Body of pancreas (tissue), 4 donors: ENCODE measurements at places on chromosomes 5 and 9.

GRCh38 chr9:127112735-127113161 lies 9.7 kb downstream of the ANGPTL2 start:
- no peak for DNase-seq

- no peak for DNase-seq
These were observed 3.5 kb upstream of the F2RL2 start for GRCh38 chr5:76626738-76627137.

DNA sequence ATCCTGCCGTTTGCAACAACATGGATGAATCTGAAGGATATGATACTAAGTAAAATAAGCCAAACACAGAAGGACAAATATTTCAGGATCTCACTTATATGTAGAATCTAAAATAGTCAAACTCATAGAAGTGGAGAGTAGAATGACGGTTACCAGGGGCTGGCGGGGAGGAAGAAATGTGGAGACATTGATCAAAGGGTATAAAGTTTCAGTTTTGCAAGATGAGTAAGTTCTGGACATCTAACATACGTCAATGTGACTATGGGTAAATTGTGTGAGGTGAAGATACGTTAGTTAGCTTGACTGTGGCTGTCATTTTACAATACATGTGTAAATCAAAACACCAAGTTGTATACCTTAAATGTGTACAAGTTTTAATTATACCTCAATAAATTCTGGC lies 200.3 kb downstream of the SNX18 start:
- no peak for DNase-seq

GRCh38 chr9:138063785-138064184 lies 186.2 kb downstream of the CACNA1B start:
- no peak for DNase-seq

- DNase-seq: no peak
These were observed 52.3 kb downstream of the RGMB start for GRCh38 chr5:98825582-98826375.

DNA sequence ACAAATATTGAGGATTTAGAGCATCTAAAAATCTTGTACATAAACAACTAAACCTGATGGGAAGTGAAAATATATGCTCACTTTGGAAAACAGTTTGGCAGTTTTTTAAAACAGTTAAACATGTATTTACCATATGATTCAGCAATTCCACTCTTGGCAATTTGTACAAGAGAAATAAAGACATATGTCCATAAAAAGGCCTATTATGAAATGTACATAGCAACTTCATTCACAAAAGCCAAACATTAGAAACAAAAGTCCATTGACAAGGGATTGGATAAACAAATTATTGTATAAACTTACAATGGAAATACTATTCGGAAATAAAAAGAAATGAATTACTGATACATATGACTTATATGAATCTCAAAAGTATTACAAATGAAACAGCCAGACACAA lies 196.2 kb upstream of the SLC24A2 start:
- no peak for DNase-seq

GRCh38 chr5:170773024-170773985 lies 10.2 kb upstream of the GABRP start:
- DNase-seq: peak; percentile 92

- no peak for DNase-seq
These were observed 35.8 kb upstream of the ATG10 start for GRCh38 chr5:81936066-81936465.

- peak; percentile 38 for DNase-seq
These were observed at the start of gene GBGT1 for GRCh38 chr9:133163504-133164172. Gene GBGT1 (minus strand): TSS chr9:133163914. CDS start chr9:133162412, 1,502 bp downstream.

DNA sequence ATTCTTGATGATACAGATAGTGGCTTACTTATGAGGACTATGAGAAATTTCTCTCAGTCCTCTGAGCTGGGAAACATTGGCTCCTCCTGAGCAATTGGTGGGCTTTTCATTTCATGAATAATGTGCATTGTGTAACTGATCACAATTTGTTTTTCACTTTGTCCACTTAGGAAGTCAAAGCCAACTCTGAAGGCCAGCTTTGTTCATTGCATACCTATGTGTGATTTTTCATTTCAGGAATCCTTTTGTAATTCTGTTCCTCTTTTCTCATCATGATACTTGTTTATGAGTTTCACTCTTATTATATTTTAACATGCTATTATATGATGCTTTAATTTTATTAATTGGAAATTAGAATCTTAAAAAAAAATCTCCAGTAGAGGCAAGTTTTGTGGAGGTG lies 483.0 kb downstream of the EBF1 start:
- no peak for DNase-seq

DNA sequence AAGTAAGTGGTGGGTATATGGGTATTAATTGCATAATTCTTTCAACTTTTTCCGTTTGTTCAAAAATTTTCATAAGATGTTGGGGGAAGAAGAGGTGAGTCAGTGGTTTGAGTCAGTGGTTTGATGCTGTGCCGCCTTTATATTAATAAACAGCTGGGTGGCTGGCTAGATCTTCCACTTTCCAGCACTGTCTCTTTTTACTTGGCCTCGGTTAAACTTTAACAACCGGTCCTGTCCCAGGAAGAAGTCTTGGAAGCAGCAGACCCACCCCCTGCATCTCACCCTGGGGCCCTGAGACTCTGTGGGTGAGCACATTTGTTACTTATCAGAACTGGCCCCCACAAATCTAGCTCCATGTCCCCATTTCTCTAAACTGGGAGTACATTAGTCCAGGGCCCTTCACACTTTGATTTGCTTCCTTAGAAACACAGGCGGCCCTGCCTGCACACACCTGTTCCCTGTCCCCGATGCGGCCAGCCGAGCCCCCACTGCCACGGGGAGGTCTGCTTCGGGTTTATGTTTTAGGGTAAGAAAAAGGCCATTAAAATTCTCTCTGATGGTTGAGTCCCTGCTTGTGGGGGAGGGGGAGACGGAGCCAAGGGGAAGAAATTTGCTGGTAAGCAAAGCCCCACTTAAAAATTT lies 90.7 kb downstream of the PTCH1 start:
- DNase-seq: peak; percentile 31

DNA sequence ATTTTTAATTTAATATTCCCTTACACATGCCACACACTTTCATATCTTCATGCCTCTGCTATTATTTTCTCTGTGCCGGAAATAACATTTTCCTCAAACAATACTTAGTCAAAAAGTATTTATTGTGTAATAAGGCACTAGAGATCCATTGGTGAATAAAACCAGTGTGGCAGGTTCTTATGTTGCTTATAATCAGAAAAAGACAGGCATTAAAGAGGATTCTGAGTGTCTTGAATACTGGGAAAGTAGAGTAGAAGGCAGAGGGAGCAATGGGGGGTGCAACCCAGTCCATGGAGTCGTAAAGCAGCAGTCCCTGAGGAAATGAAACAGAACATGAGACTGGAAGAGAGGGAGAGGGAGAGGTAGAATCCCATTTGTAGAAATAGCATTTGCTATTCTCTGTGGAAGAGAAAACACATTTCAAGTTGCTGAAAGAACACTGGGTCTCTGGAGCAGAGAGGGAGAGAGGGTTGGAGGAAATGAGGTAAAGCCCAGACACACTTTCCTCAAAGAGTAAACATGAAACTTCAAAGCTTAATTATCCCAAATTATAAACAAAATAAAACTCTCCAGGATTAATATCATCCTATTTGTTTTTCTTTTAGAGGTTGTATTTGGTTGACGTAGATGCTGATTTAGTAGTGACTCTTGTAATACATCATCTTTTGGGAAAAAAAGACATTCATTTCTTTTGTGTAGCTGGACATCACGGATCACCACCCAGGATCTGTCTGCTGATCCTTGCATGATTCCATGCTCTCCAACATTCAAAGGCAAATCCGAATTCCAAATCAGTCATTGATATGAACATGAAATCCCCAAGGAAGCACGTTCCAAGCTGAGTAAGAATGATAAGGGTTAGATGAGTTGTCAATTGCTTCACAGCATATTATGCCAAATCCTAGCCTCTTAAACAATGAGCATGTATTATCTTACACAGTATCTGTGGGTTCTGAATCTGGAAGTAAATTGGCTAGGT lies 37.4 kb upstream of the GRAMD2B start:
- no peak for DNase-seq

DNA sequence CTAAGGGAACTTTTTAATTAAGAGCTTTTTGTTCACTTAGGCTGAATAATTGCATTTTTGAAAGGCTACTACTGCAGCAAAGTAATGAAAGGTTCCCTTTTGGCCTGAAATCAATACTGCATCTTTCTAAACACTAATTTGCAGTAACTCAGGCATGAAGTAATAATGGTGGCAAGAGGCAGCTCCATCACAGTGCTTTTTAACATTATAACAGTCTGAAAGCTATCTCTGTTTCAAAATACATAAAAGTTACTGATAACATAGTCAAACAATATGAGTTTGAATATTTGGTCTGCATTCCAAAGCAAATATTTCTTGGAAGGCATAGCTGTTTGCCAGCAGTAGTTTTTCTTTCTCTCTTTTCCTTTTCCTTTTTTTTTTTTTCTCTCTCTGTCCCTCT lies 113.4 kb downstream of the FBN2 start:
- no peak for DNase-seq

DNA sequence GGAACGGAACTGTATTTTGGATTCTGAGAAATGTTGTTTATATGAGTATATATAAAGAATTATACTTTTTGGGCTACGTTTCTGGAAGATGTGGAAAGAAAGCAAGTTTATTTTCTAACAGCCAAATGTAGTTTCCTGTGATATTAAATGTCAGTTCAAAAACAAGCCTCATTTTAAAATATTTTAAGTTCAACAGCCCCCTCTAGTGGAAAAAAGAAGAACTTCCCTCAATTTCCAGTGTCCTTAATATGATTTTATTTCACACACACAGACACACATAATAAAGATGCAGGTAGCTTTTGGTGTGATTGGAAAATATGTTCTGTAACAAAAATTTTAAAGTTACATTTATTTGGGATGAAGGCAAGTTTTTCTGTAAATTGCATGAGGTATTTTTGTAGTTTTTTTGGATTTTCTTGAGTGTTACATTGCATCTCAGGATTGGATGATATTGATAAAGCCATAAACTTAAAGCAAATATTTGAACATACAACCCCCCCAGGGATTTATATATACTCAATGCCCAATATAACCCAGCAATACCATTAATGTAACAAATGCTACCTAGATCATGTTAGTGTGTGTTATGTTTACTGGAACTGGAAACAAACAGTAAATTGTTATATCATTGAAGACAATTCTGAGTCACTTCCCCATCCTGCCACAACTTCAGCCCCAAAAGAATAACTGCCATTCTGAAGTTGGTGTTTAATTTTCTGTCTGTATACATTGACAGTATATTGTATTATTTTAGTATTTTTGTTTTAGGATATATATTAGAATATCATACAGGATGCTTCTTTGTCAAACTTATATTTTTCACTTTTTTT lies 54.0 kb downstream of the CCDC171 start:
- no peak for DNase-seq

- no peak for DNase-seq
These were observed 608.4 kb downstream of the TLE1 start for GRCh38 chr9:81080900-81081299.

- no peak for DNase-seq
These were observed 238.6 kb downstream of the SLF1 start for GRCh38 chr5:94857111-94857510.

DNA sequence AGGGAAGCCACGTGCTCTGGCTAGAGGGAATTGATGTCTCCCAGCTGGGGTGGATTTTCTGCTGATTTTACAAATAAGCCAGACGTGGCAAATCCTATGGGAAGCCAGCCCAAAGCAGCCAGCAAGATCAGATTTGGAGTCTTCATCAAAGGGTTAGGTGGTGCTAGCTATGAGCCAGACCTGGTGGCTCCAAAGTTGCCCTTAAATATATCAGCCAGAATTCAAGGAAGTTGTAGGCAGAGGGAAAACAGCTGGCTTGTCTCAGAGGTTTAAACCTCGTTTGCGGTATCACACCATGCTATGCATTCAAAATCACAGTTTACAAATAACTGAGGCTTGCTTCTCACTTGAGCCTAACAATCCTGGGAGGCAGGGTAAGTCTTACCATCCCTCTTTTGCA lies 313.2 kb downstream of the MLLT3 start:
- DNase-seq: no peak

DNA sequence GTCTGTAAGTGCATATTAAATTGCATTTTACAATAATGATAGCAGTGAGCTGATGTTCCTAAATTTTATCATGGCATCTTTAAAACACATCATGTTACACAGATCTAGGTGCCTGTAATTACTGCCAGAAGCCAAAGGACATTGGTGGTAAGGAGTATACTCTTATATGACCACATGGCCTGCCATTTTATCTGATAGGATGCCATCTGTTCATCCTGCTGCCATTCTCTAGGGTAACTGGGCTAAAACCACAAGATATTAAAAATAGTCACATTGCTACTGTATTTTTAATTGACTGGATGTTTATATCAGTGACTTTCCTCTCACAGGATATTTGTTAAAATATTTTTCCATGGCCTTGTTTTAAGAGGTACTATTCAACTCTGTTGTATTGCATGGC lies 53.1 kb downstream of the HCN1 start:
- DNase-seq: no peak
